ENCODE measurements at places on chromosomes 3 and 15.

DNA sequence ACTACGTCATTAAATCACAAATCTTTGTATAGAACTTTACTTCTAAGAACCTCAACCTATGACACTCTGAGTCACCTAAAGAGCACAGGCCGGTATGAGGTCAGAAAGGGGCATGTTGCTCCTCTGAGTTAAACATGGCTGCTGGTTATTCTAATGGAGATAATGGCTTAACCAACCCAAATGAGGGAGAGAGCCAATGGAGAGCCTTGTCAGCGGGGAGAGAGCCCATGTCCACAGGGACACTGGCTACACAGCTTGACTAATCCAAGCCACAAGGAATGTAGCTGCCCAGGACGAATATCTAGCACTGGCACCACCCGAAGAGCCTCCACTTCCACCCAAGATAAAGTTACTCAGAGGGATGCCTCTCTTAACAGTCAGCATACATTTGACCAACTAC, 77.0 kb upstream of the STAC start:
- DNase-seq, result no peak

DNA sequence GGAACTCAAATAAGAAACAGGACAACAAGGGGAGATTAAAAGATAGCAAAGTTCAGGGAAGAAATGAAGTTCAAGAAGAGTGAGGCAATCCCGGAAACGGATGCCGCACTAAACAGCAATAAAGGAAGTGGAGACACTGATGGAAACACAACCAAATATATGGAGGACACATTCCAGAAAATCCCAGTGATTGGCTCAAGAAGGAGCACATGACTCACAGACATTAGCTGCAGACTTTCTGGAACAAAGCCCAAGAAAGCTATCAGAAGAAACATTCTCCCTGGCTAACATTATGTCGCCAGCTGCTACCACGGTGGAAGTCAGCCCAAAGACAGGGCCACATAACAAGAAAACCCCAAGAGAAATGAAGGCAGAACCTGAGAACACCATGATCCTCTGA, 18.1 kb upstream of the VGLL4 start:
- DNase-seq, result peak; percentile 61

DNA sequence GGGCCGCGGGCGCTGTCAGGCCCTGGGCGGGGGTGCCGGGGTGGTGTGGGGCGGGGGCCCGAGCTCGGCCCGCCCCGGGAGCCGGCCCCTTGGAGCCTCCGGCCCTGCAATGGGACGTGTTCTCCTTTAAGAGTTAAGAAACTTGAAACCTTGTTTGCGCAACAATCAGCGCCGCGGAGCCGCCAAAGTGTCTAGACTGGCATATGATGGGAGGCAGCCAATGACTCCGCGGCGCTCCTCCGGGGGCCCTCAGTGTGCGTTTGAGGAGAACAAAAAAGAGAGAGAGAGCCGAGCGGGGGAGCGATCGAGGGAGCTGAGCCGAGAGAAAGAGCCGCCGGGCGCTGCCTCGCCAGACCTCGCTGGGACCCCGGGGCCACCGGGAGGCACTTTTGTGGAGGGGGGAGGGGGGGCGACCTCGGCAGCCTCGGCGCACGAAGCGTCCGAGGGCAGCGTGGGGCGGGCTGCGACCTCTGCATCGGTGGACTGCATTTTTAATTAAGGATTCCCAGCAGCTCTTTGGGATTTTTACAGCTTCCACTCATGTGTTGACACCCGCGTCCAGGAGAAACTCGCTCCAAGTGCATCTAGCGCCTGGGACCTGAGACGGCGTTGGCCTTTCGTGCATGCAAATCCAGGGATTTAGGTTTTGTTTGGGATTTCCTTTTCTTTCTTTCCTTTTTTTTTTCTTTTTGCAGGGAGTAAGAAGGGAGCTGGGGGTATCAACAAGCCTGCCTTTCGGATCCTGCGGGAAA, at the start of gene SMAD6:
SMAD6 (plus strand) TSS at position 202 of the 752 bp plus-strand sequence. CDS start 1,023 bp downstream, outside the sequence.
- DNase-seq, result peak; percentile 98

DNA sequence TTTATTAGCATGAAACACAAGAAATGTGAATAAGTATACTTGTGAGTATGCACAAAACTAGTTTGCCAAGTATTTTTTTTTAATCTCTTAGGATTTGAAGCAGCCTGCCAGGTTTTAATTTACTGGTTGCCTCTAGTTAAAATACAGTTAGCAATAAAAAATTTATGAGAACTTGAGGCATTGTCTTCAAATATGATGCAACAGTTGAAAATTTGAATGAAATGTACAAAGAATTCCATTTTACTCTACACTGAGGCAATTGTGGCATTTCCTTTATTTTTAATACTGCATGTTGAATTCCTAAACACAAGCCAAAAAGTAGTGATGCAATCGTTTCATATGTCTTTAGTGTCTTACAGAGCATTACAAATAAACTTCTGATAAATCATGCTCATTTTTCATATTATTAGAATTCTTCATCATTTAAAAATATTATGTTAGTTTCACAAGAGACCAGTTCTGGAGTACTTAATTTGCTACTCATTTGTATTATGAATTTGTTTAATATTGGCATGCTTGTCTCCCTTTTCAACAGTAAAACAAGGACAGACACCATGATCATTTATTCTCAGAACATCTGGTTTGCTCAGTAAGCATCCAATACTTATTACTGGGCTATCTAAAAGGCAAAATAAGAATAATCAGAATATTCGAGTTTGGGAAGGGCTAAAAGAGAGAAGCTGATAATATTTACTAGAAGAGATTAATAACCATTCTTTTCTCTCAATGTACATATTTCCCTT, 124.8 kb upstream of the PTX3 start:
- DNase-seq, result peak; percentile 92

DNA sequence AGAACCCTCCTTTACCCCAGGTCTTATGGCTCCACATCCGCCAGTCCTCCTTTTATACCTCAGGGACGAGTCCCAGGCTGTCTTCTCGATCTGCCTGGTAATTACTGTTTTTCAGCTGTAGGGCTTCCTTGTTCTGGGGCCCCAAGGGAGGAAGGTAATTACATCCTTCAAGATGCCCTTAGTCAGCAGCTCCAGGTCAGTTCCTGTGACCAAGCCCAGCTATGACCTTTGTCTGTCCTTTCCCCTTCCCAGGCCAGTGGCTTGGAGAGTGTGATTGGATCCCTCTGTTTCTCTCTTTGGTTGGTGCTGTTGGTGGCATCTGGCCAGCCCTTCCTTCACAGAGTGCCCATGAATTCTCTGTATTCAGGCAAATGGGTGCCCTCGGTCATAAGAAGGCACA, 92.6 kb downstream of the AAGAB start:
- no peak for DNase-seq

- DNase-seq, result no peak
Measured at GRCh38 chr3:68787106-68787626, 145.2 kb downstream of the TAFA4 start.

GRCh38 chr3:111728566-111728935, 130.5 kb upstream of the PHLDB2 start:
- DNase-seq, result peak; percentile 81

DNA sequence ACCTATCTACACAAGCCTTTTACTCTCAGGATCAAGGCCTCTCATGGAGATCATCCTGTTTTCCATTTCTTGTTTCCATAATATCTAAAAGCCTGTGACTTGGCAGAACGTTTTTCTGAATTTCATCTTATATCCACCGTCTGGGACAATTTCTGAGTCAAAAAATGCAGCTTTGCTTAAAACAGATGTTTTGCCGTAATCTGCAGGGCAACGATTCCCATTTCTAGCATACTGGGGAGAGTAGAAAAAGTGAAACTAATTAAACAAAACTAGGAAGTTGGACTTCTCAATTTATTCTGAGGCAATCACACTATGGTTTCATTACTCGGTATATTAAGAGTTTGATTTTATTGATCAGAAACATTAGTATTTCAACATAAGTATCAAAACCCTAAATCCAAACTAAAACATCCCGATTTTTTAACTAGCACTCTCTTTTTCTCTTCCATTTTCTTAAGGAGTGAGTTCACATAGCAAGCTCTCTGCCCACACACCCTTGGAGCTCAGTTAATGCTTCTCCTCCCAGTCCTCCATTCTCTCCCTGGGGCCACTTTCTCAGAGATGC, 33.6 kb downstream of the SPATA12 start:
- no peak for DNase-seq

GRCh38 chr3:138861798-138862197, 27.1 kb upstream of the PIK3CB start:
- DNase-seq, result peak; percentile 72

DNA sequence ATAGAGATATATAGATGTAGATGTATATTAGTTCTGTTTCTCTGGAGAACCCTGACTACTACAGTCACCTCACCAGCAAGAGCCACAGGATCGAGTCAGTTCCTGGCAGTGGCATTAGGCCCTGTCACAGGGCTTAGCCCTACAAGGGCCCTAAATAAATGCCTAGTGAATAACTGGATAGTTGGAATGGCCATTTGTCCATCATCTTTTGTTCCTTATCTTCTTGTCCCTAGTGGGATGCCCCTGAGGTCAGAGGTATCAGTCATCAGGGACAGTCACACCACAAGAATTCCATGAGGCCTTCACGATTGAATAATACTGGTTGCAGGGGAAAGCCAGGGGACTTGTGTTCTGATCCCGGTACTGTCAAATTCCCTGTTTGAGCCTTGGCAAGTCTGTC, 204.9 kb upstream of the PPP2R3A start:
- DNase-seq, result no peak

GRCh38 chr15:101086394-101087171, 165.3 kb downstream of the CHSY1 start:
- DNase-seq, result no peak

GRCh38 chr3:140004271-140004670, 69.3 kb downstream of the CLSTN2 start:
- DNase-seq, result no peak

DNA sequence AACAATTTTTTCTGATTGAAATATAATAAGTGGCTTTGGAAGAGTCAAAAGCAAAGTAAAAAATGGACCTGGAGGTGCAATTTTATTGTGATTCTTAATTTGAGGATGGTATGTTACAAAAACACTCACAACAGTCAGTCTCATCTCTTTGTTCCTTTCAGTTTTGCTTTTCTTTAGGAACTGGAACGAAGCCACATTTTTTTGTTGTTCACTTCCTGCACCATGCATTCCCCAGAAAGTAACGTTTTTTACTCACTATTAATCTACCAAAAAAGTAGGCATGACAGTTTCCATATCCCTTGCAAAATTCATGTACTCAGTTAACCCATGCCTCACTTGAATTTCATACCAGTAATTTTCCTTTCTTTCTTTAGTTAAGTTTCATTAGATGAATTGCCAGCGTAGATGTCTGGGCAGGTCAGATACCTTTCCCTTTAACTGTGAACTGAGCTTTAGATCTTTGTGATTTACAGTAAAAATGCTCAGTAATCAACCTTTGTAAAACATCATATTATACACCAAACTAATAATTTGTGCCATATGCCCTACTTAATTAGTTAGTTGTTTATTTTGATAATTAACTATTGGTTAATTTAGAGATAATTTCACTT, 384.3 kb downstream of the ROBO1 start:
- peak; percentile 41 for DNase-seq

- no peak for DNase-seq
Measured at GRCh38 chr3:72280876-72281275, 495.9 kb upstream of the PROK2 start.

DNA sequence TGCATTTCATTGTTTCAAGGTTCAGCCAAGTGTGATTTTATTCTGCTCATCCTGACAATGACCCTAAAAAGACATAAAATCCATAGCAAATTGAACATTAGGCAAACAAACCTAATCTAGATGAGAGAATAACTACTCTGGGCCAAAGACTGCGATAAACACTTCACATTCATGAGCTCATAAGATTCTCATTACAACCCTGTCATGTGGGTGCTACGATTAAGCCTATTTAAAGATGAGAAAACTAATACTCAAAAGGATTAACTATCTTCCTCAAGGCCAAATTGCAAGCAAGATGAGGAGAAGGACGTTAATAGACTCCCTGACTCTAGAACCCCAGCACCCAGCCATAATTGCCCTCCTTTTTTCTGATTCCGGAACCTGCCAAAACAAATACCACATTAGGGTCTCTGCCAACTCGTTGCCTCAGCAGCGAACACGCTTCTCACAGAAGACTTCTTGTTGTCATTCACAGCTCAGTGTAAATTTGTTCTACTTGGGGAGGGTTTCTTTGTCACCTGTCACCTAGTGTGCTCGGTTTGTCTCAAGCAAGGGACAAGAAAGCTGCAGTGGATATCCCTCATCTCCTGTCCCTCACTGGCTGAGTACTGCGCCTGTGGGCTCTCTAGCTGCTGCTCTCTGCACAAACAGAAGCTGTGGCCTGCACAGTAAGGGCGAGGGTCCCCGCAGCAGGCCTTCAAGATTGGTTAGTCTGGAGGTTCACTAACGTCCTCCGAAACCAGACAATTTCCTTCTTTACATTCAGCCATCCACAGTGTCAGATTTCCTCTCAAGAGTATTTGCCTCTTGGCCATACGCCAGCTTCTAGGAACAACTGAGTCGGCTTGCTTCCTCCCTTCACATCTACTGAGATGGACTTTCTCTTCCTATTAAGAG, 200.0 kb upstream of the UBE2E2 start:
- DNase-seq, result peak; percentile 15

DNA sequence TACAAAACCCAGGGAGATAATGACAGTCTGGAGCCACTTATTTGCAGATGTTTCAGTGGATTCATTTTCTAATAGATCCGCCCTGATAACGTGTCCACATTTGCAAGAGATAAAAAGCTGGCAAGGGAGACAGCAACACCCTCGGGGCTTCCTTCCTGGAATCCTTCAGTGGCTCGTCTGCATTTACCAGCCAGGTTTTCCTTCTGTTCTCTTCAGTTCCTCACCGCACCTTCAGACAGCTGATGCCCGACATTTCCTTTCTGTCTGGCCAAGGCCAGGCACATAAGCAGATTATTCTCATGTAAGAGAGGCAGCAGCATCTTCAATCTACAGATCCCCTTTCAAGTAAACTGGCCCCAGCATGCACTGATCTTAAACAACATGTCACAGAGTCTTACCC, 56.2 kb upstream of the SPATA12 start:
- DNase-seq, result no peak

- no peak for DNase-seq
Measured at GRCh38 chr15:81115054-81115939, 18.8 kb upstream of the CFAP161 start.

DNA sequence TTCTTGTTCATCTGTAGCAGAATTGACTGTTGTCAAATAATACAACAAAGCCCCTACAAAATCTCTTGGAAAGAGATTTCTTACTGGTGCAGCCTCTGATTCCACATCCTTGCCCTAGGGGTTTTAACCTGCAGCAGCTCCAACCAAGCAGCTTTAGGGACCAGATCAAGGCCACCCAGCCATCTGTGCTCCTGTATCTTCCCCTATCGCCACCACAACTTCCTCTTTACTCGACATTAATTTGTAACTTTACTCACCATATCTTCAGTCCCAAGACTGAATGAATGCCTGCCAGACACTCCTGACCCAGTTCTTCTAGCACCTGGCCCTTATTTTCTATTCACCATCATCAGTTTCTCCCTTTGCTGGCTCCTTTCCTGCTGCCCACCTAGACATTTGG, 156.6 kb upstream of the IL12A start:
- DNase-seq, result no peak

DNA sequence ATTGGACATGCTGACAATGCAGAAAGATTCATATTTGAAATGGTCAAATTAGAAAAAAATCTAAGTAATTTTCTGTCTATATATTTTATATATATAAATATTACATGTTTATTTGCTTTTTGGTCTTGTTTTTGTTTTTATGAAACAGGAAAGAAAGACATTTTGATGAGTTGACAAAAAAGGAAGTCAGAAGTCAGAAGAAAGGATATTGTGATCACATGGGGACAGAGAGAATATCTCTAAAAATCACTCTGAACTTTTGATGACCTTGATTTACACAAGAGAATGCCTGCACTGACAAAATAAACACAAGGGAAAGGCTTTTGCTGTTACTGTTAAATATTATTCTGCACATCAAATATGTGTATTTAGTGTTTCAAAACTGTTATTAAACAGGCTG, 811.2 kb downstream of the SI start:
- no peak for DNase-seq

GRCh38 chr3:38163841-38164642, 1.3 kb upstream of the OXSR1 start:
- DNase-seq, result no peak
